T follicular helper cell (primary cell): ENCODE measurements at places on chromosomes 7 and 10.
A peak's percentile ranks its signal among the peaks of the same experiment; 100 is the strongest.

DNA sequence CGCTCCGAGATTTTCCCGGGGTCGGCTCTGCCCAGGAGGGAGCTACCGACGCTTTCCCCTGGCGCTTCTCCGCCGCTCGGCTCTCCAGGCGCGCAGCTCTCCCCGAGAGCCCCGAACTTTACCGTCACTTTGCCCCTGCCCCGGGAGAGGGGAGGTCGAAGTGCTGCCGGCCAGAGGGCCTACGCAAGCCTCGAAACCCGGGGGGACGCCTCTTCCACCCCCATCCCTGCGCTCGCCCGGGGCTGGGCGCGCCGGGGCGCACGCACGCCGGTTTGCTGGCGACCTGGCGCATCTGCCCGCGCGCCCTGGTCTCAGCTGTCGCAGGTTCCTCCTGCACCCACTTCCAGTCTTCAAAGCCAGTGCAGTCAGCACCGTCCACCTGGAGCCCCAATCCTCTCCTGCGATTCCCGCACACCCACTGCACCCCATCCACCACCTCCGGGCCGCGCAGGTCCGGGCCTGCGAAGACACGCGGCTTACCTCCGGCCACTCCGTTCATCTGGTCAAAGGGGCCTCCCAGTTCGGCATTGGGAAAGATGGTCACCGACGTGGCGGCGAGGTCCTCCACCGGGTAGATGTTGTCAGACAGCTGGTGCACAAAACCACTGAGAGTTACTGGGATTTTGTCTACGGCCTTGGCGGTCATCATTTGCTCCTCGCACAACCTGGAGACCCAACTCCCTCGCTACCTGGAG, 638 bp downstream of the EGR2 start:
- DNase-seq: no peak

DNA sequence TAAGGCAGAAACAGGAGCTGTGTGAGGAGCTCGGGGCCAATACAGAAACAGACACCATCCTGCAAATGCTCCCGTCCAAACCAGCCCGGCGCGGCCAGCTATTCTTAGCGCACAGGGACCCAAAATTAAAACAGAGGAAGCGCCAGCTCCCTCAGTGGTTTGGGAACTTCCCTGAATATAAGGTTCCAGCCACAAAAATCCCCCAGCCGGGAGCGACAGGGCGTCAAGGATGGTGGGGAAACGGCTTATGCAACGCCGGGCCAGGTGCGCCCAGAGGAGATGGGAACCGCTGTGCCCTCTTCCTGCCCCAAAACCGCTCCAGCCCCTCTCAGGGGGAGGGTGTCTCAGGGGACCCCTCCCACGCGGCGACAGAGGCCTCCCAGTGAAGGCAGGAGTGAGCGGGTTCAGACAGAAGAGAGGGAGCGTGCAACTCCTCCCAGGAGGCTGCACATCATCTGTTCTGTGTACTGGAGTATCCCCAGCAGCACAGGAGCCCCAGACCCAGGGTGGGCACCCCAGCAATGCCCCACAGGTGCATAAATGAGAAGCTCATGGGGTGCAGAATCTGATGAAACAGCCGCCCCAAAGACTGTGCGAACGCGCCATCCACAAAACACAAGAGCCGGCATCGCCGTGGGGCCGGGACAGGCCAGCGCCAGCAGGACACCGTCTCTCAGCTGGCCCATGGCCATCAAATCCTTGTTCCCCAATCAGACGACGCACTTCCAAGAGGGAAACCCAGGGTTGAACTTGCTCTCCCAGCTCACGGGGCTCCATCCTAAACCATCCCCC, 73.9 kb upstream of the PDGFA start:
- DNase-seq: no peak

GRCh38 chr7:3267966-3268690, 32.9 kb upstream of the SDK1 start:
- DNase-seq: no peak

- no peak for DNase-seq
These were observed 25.9 kb downstream of the ELFN1 start for GRCh38 chr7:1695800-1696454.

GRCh38 chr10:121425623-121426022, 172.6 kb downstream of the FGFR2 start:
- DNase-seq: no peak

DNA sequence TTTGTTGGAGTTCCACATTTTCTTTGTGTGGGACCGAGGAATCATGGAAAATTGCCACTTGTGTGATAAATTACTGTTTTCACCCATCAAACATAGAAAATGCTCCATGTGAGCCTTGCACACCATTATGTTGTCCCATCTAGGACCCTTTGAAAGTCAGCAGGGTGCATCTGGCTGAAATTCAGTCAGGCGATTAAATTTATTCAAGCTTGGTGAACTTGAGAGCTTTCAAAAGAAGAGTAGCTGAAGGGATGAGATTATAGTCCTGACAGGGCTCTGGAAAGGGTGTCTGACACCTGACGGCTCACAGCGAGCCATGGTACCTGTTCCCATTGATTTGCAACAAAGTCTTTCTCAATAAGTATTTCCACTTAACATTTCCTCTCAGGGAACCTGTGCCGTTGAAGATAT, 399.7 kb upstream of the ETV1 start:
- no peak for DNase-seq

GRCh38 chr7:83519240-83519639, 129.7 kb downstream of the SEMA3E start:
- no peak for DNase-seq

DNA sequence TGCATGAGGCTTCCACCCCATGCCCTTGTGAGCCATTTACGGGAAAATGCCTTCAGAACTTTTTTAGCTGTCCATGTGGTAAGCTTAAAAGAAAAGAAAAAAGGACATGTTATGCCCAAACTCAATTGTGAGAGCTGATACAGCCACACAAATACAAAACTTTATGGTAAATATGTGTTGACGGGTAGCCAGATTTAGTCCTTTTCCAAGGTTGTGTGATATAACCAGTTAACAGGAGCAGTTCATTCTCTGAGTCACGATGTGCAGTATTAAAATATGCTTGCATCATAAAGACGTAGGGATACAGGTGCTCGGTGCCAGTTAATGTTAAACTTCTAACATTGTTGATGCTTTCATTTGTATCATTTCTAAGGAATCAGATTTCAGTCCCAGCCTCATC, 350.4 kb downstream of the DNAJB6 start:
- no peak for DNase-seq

DNA sequence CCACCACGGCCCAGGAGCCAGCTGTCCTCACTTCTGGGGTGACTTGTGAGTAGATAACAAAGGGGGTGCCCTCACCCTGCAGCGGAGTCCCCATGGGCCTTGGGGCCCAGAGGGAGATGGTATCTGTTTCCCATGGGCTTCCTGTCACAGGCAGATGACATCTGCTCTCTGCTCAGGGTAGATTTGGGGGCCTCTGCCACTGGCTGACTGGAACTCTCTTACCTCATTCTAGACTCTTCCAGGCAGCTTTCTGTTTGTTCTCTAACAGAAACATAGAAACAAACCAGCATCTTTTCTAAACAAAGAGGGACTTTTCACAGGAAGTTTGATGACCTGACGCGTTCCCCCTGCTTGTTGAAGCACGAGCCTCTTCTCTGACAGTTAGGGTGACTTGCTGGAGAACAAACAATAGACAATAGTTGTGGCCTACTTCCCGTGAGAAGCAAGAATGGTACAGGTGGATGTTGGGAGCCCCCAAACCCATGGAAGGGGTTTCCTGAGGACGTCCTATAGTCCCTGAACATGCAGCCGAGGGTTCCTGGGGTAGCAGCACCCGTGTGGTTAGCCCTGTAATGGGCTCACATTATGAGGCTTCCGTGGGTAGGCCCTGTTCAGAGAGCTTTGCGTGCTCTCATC, 61.6 kb downstream of the GRK5 start:
- DNase-seq: peak; percentile 81

DNA sequence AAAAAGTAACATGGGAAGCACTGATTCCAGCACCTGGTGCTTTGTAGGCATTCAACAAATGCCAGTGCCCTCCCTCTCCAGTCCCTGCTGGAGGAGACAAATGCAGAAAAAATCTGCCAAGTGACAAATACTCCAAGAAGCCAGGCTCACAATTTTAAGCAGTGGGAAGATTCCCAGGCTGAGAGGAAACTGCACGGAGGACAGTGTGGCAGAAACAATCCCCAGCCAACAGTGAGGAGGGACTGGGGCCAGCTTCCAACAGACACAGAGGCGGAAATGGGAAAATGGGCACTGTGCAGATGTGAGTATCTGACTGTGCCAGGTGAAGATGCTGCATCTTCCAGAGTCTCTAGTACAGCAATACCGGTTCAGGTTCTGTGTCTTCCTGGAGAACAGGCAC, 106.3 kb downstream of the SLIT1 start:
- DNase-seq: no peak

GRCh38 chr7:22296916-22297315, 60.0 kb downstream of the RAPGEF5 start:
- DNase-seq: no peak
